Right kidney (tissue), 9 donors: ENCODE measurements at places on chromosomes 11 and 22.
A peak's percentile ranks its signal among the peaks of the same experiment; 100 is the strongest.

GRCh38 chr22:19965771-19966709 is 24.4 kb upstream of the TXNRD2 start:
- no peak for DNase-seq

DNA sequence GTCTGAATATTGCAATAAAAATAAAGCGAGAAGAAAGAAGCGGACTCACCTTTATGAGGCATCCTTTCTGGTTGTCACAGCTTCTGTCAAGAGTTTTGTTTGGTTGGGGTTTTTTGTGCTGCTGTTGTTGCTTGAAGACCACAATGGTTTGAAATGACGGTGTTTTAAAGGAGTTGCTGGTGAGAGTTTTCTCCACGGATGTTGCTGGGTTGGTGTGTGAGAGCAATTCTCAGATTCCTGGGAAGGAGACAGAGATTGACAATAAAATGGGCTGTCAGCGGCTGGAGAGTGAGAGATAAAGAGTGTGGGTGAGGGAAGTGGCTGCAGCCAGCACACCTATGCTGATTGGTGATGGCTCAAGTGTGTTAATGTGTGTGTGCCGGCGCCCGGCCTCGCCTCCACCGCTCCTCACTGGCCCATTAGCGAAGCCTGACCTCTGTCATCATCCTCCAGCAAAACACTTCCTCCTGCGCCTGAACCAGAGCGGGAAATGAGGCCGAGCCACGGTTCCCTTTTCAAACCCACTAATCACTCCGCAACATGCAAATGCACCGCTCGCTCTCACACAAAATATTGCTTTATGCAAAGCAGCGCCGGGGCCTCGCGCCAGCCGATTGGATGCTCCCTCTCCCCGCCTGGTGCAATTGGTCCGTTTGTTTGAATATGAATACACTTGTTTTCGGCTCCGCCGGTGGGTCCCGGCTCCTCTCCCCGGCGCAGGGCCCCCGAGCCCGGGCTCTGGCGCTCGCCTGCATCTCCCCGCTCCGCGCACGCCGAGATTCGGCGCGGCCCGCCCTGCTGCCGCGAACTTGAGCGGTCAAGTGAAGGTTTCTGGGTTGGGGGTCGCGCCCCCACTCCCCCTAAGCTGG is at the start of gene PAX6:
Gene PAX6, minus strand, starts transcription at position 544 of the 869 bp plus-strand sequence. CDS start 4,911 bp downstream, outside the sequence.
- peak; percentile 65 for DNase-seq

DNA sequence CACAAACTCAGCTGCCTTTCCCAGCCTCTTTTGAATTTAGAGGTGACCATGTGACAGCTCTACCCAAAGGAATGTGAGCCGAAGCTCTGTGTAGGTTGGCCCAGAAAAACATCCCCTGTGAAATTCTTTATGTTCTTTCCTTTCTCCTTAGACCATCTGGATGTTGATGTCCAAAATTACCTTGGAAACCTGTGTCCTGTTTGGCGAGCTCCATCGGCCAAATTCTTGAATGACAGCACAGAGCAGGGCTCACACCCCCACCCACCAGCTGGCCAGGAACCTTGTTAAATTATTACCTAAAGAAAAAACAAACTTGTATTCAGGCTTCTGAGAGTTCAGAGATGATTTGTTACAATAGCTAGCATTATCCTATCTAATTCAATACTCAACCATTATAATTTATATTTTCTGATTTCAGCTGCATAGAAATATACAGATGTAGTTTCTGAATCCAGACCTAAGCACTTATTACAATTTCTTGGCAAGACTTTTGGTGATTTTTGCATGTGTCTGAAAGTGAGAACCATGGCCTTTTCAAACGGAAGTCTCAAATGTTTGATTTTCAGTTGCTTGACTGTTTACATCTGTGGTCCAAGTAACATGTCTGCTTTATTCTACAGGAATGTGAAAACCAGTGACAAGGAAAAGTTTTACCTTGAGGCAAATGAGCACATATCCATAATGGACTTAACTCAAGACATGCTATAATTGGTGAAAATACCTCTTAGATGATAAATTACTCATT is 554.2 kb downstream of the NTM start:
- no peak for DNase-seq

DNA sequence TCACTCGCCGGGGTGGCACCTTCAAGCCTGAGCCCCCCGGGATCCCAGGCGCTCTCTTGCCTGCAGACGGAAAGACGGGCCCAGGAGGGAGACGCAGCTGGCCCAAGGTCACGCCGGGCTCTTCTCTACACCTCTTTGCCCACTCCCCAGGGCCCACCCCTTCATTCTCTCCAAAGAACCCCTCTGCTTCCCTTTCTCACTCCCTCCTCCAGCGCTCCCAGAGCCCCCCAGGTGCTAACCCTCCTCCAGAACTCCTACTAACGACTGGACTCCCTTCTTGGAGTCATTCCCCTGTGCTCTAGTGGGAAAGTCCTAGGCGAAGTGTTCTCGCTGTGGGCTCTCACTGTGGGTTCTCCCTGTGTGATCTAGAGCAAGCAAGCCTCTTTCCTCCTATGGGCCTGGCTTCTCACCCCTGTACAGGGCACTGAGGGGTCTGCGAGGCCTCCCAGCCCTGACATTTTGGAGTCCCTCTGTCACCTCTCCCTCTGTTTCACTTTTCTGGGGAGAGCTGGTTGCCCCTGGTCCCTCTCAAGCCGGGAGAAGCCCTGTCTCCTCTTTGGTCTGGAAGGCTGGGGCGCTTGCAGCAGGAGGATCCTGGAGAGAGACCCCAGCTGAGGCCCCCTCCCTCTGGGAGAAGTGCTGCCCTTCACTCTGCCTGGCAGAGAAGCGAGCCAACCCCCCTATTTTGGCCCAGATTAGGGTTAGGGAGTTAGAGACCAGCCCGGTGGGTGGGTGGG is 858 bp downstream of the OAF start:
- DNase-seq = no peak

DNA sequence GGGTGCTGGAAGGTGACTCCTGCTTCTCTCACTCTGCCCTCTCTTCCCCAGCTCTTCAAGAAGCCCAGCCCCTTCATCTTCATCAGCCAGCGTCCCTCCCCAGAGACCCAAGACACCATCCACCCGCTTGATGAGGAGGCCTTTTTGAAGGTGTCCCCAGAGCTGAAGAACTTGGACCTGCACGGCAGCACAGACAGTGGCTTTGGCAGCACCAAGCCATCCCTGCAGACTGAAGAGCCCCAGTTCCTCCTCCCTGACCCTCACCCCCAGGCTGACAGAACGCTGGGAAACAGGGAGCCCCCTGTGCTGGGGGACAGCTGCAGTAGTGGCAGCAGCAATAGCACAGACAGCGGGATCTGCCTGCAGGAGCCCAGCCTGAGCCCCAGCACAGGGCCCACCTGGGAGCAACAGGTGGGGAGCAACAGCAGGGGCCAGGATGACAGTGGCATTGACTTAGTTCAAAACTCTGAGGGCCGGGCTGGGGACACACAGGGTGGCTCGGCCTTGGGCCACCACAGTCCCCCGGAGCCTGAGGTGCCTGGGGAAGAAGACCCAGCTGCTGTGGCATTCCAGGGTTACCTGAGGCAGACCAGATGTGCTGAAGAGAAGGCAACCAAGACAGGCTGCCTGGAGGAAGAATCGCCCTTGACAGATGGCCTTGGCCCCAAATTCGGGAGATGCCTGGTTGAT is 12.6 kb downstream of the IL10RA start:
- DNase-seq = no peak

DNA sequence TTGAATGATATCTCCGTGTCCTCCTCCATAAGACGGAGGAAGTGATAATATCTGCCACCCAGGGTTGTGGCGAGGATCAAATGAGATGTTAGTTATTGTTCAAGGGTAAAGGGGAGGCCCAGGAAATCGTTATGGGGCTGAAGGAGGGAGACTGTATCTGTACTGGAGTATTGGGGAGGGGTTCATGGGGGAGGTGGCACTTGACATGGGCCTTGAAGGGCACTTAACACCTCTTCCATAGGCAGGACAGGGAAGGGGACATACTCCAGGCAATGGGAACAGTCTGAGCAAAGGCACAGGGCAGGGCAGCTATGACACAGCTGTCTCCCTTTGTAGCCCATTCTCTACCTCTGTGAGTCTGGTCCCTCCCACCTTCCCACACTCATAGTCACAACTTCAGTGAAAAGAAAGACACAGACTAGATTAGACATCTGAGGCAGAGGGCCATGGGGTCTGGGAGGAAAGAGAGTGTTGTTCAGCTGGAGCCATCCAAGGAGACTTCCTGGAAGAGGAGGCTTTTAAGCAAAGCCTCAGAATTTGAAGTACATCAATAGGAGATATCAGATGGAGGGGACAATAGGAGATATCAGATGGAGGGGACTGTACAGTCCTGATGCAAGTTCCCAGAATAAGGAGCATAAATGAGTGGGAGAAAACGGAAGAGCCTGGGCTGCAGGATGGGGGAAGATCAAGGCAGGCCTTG is 15.8 kb upstream of the DGKZ start:
- DNase-seq = no peak

GRCh38 chr11:96694338-96694737 is 304.5 kb downstream of the JRKL start:
- DNase-seq = no peak

GRCh38 chr11:91248199-91248807 is 976.3 kb upstream of the FAT3 start:
- DNase-seq = peak; percentile 16

DNA sequence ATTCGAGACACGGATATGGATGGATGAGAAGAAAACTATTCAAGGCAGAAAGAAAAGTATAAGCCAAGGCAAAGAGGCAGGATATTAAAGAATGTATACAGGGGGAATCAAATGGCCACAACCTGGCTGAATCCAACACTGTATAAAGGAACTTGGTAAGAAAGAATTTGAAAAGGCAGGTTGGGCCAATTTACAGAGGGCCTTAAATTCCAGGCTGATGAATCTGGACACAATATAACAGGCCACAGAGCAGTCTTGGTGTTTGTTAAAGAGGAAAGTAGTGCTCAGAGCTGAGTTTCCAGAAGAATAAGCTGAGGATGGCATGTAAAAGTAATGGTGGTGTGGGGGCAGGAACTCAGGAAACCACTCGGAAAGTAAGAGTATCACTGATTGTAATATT is 72.3 kb upstream of the POU2AF2 start:
- no peak for DNase-seq

GRCh38 chr11:8839957-8840945 is 70.7 kb upstream of the AKIP1 start:
- peak; percentile 16 for DNase-seq

DNA sequence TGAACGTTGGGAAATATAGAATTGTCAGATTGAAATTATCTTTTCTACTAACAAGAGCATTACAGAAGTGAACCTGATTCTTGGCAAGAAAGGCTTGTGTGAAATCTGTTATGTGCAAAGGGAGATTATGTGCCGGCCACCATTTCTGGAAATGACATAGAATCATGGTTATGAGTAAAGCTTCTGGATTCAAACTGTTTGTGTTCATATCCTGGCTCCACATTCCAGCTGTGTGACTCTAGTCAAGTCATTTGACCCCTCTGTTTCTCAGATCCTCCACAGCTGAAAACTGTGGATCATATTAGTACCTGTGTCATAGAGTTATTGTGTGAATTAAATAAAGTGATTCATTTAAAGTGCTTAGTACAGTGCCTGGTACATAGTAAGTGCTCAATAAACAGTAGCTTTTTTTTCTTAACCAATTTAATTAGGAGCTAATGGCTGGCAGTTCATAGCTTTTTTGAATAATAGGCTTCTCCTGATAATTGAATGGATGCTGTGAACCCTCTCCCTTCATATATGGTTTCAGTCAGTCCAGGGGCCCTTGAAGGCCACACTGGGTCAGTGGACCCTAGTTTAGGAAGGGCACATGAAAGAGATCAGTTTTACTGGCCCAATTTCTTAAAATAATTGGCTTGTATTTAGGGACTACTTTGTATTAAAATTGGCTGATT is 34.6 kb downstream of the EHF start:
- no peak for DNase-seq

DNA sequence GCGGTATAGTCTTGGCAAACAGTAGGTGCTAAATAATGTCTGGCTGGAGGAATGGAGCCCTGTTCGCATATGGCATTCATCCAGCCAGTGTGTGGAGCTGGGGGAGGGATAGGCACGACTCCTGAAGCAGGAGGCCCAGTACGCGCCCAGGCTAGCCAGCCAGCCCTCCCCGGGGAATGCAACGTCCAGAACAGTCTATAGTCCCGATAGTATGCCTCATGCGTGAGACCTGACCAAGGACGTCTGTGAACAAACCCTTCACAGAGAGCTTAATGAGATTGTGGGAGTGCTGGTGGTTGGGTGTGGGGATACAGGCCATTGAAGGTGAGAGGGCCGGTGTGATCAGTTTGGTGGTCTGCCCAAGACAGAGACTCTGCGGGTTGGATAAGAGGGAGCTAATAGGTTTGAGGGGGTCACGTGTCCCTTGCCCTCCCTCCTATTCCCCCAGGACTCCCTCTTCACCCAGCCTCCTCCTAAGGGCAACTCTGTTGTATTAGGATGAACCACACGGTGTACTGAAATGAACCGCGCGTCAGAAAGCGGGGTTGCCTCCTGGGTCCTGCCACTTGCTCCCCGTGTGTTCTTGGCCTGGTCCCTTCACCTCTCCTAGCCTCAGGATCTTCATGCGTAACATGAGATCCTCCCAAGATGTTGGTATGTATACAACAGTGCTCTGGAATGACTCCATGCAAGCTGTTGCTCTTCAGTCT is 987 bp upstream of the GRIK4 start:
- DNase-seq = no peak

DNA sequence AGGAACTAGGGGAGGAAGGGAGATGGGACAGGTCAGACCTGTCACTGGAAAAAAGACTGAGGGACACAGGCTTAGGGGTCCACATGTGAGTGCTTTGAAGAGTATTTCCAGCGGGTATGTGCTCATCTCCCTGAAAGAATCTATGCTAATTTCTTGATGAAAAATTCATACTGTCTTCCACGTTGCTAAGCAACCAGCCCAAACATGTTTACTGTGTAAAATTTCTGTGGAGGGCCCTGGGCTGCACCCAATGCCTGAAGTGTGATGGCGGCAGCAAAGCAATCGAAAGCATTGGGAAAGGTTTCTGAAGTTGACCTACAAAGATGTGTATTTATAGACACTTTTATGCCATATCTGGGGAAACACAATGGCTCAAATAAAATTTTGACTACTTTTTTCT is 7.4 kb downstream of the SYT13 start:
- DNase-seq = no peak

DNA sequence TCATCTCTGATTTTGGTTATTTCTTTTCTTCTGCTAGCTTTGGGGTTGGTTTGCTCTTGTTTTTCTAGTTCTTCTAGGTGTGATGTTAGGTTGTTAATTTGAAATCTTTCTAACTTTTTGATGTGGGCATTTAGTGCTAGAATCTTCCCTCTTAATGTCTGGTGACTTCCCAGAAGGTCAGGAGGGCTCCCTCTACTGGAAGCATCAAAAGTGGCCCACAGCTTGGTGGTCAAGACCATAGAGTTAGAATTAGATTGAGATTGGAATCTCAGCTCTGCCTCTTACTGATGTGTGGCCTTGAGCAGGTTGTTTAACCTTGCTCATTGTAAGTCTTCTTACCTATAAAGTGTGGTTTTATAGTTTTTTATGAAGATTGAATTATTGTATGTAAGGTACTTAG is 99.3 kb downstream of the FDX1 start:
- DNase-seq = no peak

GRCh38 chr11:17313349-17314231 is 37.1 kb downstream of the NUCB2 start:
- DNase-seq = no peak
